ENCODE measurements at places on chromosomes 11 and 22.

DNA sequence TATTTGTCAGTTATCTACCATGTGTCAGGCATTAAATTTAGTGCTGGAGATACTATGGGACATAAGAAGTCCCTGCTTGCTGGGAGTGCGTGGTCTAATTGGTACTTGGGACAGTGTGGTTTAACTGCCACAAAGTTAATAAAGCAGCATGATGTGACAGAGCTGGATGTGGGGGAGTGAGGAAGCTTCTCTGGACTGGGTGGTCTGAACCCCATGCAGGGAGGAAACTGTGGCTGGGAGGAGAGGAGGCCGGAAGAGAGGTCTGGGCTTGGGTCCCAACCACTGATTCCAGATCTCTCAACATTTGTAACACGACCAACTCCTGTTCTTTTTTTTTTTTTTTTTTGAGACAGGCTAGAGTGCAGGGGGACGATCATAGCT is 37.1 kb downstream of the ST3GAL4 start:
- DNase-seq = no peak

DNA sequence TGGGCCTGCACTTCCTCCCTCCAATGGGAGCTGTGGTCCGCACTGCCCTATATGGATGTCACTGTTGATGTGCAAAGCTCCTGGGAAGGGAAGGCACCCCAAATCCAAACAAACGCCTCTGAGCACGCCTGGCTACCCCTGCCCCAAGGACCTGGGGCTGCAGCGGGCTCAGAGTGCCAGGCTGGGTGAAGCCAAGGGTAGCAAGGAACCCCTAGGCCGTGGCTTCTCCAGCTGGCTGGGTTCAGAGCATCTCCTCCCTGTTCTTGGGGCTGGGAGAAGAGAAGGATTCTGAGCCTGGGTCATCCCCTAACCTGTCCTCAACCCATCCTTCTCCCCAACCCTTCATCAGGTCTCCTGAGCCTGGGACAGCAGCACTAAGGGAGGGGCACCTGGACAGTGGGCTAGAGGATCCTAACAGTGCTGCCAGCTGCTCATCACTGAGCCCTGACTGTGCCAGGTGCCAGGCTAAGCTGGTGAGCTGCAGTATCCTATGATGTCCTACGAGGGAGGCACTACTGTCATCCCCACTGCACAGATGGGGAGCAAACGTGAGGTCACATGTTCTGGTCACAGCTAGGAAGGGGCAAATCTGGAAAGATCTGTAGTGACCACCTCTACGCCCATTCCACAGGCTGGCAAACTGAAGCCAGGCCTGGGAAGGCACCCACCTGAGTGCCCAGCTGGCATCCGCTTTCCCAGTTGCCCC is 3.0 kb downstream of the SSTR3 start:
- DNase-seq = no peak

- DNase-seq = no peak
These were observed 12.1 kb downstream of the GAL3ST1 start for GRCh38 chr22:30562366-30562765.

DNA sequence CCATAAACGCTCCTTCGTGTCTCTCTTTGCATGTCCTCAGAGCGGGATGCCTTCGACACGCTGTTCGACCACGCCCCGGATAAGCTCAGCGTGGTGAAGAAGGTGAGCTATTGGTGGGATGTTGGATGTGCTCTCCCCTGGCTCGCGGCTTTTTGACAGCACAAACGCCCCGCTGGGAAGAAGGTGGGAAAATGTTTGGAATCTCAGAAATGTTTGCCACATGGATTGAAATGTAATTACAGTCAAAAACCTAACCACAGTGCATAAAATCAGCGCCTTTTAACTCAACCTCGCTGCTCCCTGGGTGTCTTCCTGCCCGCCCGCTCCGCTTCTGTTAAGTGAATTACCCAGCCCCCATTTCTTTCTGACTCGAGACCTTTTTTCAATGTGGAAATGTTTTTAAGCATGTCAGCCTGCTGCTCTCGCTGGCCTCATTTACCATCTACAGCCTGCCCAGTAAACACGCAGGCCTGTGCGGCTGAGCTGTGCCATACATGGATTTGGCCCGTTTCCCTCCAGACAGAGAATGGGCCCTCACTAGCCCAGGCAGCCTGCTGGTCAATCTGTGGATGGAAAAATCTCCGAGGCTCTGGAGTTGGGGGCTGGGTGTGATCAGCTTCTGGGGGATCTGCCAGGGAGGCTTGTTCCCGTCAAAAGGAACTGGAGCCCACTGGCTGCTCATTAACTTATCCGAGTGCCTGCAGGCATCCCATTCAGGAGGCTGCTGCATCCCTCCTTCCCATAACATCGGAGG is 32.7 kb upstream of the PARVG start:
- DNase-seq = no peak

GRCh38 chr11:130323452-130324450 is 9.0 kb upstream of the ZBTB44 start:
- DNase-seq = no peak

- DNase-seq = peak; percentile 24
These were observed at the start of gene BCO2 for GRCh38 chr11:112174789-112175598. TSS of gene BCO2 (plus strand) at chr11:112175512. CDS start at chr11:112175602, 90 bp downstream.

DNA sequence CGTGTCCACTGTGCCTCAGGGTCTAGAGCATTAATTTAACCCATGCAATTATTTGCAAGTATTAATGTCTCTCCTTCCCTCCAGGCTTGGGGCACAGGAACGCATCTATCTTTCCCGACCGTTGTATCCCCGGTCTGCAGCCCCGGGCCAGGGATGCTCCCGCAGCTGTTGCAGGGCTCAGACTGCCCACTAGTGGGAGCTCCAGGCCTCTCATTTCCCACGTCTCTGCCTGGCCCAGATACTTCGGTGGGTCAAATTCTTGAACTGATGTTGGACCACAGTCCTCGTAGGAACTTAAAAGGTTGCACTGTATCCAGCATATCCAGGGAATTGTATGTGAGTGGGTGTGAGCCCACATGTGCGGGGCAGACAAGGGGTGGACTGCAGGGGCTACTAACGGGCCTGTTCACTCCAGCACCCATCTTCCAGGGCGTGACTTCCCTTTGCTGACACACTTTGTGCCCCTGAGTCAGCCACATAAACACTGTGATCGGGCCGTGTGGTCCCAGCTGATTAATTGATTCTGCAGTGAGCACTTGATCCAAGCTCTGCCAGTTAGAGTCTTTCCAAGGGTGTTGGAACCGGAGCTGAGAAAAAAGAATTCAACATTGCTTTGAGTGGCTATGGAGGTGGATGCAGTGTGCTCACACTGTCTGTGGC is 451.3 kb downstream of the TBC1D22A start:
- peak; percentile 38 for DNase-seq

- no peak for DNase-seq
These were observed 542.9 kb downstream of the MN1 start for GRCh38 chr22:27258616-27259172.

- no peak for DNase-seq
These were observed 115.5 kb upstream of the CCDC90B start for GRCh38 chr11:83401506-83402225.

- no peak for DNase-seq
These were observed 35.0 kb downstream of the CWC15 start for GRCh38 chr11:94938095-94939055.

DNA sequence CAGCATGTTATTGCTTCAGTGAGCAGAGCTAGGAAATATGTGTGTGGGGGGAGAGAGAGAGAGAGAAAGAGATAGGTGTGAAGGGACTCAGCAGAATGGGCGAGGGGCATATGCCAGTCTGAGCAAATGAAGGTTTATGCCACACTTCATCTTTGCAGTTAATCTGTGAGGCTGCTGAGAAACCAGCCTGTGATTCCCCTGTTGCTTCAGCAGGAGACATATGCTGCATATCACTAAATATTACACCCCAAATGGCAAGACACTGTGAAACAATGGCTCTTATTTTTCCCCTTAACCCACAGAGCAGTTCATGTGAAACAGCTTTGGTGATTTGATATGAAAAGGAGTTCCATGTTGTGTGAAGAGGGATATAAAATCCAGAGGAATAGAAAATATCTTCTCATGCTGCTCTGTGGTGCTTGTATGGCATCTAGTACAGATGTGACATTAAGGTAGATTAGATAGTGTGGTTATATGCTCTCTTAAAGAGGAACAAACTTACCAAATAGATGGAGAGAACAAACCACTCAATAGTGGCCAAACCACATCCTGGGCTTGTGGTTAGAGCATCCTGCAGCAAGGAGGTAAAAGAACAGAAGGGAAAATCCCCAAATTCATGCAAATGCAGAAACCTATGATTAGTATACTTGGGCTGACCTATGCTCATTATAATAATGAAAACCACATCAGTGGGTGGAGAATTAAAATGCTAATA is 864.2 kb downstream of the FAM181B start:
- DNase-seq = peak; percentile 69

GRCh38 chr11:134466156-134466555 is 54.1 kb upstream of the B3GAT1 start:
- DNase-seq = no peak

GRCh38 chr11:105265845-105266244 is 126.3 kb upstream of the CARD18 start:
- no peak for DNase-seq

GRCh38 chr11:43573233-43573632 is 107.3 kb upstream of the HSD17B12 start:
- no peak for DNase-seq

- no peak for DNase-seq
These were observed 34.7 kb downstream of the PISD start for GRCh38 chr22:31627223-31627731.

GRCh38 chr11:84740050-84740449 is 887.1 kb downstream of the DLG2 start:
- DNase-seq = no peak

DNA sequence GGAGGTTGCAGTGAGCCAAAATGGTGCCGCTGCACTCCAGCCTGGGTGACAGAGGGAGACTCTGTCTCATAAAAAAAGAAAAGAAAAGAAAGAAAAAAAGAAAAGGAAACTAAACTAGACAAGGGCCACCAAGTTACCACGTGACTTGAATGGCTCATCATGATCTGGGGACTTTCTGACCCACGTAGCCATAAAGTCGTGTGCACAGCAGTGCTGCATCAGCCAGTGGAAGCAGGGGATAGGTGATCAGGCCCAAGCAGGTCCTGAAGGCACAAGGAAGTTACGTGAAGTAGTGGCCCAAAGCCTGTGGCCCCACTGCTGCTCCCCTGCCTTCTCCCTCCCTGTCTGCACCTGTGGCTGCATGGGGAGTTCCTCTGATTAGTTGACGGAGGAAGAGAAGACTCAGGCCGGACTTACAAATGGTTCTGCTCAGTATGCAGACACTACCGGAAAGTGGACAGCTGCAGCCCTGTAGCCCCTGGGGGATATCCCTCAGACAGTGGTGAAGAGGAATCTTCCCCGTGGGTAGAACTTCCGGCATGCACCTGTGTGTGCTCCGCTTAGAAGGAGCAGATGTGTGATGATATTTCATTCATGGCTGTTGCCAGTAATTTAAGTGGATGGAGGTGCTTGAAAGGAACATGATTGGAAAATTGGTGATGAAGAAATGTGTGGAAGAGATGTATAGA is 18.2 kb upstream of the CD81 start:
- DNase-seq = no peak

GRCh38 chr11:118883004-118883367 is 706 bp upstream of the CXCR5 start:
- no peak for DNase-seq

DNA sequence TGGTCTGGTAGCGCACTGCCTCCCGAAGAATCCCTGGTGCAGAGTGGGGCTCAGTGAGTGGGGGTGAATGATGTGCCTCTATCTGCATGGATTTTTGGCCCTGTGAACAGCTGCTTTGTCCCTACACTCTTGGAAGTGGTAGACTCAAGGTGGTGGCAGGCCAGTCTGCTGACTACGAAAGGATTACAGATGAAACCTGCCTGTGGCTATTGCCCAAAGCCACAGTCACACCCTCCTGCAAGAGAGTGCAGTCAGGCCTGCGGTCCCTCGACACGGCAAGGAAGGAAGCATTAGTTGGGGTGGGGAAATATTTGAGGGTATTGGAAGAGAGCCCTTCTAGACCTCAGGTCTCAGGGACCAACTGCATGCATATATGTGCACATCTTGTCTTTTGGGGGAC is 63.7 kb downstream of the DSCAML1 start:
- no peak for DNase-seq

GRCh38 chr22:18056161-18056666 is 21.6 kb upstream of the PEX26 start:
- DNase-seq = no peak

- no peak for DNase-seq
These were observed 44.4 kb upstream of the KCNQ1OT1 start for GRCh38 chr11:2744166-2744565.

DNA sequence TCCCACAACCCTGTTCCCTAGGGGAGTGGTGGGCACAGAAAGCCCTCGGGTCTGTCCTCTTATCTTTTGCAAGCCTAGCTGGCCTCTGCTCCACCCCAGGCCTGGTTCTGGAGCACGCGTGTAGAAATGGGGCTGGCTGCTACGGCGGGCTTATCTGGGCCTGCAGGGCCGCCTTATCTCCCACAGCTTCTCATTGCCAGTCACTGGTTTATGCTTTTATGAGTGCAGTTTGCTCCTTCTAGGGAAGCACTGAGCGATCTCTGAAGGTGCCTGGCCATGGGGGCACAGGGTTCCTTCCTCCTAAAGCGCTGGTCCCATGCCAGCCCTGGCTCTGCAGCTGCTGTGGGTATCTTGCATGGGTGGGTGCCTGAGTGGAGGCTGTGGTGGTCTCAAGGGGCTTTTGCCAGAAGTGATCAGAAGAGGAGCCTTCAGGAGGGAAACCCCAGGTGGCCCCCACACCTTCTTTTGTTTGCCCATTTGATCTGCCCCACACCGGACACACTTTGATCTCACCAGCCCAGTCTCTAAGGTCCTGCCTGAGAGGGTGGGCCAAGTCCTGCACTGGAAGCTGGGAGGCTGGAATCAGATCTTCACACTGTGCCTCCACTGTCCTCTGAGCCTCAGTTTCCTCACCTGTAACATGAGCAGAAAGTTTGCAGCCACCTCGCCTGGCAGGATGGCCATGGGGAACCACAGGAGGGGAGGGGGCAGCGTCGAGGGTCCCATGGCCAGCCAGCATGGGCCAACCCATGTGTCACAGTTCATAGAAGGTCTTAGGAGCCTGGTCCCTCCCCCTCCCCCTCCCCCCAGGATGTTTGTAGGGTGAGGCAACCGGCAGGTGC is 86.6 kb upstream of the FGF3 start:
- DNase-seq = no peak

- DNase-seq = no peak
These were observed 95.2 kb upstream of the C11orf87 start for GRCh38 chr11:109326781-109327180.

- DNase-seq = no peak
These were observed 59.0 kb downstream of the TMPRSS5 start for GRCh38 chr11:113647108-113647507.

DNA sequence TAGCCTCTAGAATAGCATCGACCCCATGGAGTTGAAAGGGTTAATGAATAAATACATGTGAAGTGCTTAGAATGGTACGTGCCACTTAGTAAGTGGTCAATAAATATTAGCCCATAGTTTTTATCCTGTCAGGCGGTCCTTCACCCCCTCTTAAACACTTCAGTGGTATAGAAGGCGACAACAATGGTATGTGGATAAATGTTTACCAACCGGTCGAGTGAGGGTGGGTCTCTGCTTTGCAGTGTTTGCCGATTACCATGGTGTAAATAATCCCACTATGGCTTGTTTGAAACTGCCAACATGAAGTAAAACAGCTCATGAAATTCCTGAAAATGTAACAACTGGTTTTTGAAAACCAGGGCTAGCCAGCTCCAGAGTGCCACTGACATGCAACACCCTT is 541.2 kb downstream of the BUD13 start:
- no peak for DNase-seq

GRCh38 chr11:2788168-2789071 is 88.6 kb upstream of the KCNQ1OT1 start:
- no peak for DNase-seq

Measured in stimulated activated CD8-positive, alpha-beta memory T cell treated with anti-CD3 and anti-CD28 coated beads, Interleukin-4, amount 100 ng/mL, for 24 hours (primary cell).